ENCODE measurements at places on chromosomes 11 and 22. TPM values are rescaled to one million over a fixed set of nuclear protein-coding genes. Genes with fewer than 3 reads are reported as not detected.

Gene OSBP2
- total RNA-seq: 5.2 TPM

Gene OR10W1
- total RNA-seq: not detected

Gene OR52D1
- total RNA-seq: not detected

Gene RIMBP3C
- total RNA-seq: not detected

Gene TRMT2A
- total RNA-seq: 63.0 TPM

Gene USP47
- 40.8 TPM for total RNA-seq

Gene EHBP1L1
- 81.0 TPM for total RNA-seq

Gene C1QTNF5
- not detected for total RNA-seq

Gene ATG2A
- 29.6 TPM for total RNA-seq

GRCh38 chr11:96464700-96465307, 75.0 kb downstream of the JRKL start:
- DNase-seq: no peak

DNA sequence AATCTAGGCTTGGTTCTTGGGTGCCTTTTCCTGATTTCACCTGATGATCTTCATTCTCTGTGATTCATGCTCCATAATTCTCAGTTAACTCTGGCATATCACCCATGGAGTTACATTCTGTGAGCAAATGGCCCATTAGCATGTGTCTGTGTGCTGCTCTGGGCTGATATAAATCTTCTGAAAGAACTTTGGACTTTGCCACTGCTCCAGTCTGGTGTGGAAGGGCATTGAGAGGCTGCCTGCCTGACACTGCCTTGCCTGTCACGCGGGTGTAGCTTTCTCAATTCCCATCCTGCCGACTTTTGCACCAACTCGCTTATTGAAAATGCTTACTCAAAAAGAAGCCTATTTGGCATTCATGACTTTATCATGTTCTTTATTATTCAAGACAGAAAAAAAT, 42.2 kb downstream of the FAT3 start:
- no peak for DNase-seq

- peak; percentile 33 for DNase-seq
Observed at GRCh38 chr11:68798221-68798813, 43.4 kb downstream of the CPT1A start.

GRCh38 chr11:8386134-8386864, 122.6 kb upstream of the LMO1 start:
- no peak for DNase-seq

- DNase-seq: no peak
Observed at GRCh38 chr22:29882716-29883044, 294 bp upstream of the MTMR3 start.

GRCh38 chr11:77188633-77189491, 60.8 kb downstream of the MYO7A start:
- DNase-seq: no peak

DNA sequence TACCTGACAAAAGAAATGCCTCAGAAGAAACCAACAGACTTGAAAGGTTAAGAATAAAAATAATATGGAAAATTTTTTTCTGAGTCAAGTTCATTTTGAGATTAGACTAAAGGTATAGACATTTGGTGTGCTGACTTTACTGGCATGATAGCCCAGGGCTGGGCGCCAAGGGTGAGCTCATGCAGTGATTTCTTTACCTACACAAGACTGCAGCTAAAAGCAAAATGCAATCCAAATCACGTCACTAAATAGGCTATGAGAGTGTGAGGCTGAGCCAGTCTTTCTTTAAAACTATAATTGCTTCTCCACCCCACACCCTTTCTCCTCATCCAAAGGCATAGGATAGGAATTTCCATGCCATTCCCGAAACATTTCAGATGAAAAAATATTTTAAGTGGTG, 196.5 kb downstream of the FAM76B start:
- DNase-seq: no peak

DNA sequence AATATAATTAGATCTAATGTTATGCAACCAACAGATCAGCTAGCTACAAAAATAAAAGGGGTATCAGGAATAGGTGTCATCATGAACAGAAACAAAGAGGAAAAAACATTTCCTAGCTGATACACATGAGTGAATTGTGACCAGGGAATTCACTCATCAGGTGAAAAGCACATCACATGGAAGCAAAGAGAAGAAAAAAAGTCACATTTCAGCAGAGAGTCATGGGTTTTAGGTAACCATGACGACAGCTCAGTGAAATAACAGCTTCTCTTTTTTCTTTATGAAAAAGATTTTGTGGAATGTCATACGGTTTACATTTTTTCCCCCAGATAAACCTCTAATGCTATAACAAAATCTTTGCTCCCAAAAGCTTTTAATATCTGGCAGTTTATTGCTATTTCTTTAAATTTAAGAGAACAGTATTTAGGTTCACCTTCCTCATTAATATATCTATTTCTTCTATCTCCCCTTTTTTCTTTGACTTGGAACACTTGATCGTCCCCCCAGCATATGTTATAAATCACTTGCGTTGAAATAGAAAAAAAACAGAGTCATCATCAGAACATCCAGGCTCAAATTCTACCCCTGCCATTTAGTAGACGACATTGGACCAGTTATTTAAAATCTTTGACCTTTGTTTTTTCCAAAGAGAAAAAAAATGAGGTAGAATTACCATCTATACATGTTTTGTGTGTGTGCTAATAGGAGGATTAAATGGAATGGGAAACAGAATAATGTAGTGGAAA, 5.3 kb downstream of the TYR start:
- no peak for DNase-seq

DNA sequence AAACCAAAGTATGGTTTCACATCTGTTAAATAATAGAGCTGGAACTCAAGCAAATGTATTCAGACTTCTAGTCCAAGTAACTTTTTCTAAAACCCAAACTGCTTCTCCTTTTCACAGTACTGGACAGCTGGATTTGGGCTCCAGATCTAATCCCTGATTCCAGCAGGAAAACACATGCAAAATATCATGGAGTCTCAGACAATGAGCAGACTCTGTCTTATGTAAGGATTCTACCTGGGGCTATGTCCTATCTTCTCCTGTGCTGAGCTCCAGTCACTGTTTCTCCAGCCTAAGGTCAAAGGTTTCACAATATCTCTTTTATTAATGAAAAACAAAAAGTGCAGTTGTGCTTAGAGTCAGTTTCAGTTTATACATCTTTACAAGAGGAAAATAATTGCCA, 83.2 kb upstream of the EED start:
- no peak for DNase-seq

GRCh38 chr11:93846411-93846810, 4.0 kb downstream of the VSTM5 start:
- no peak for DNase-seq

DNA sequence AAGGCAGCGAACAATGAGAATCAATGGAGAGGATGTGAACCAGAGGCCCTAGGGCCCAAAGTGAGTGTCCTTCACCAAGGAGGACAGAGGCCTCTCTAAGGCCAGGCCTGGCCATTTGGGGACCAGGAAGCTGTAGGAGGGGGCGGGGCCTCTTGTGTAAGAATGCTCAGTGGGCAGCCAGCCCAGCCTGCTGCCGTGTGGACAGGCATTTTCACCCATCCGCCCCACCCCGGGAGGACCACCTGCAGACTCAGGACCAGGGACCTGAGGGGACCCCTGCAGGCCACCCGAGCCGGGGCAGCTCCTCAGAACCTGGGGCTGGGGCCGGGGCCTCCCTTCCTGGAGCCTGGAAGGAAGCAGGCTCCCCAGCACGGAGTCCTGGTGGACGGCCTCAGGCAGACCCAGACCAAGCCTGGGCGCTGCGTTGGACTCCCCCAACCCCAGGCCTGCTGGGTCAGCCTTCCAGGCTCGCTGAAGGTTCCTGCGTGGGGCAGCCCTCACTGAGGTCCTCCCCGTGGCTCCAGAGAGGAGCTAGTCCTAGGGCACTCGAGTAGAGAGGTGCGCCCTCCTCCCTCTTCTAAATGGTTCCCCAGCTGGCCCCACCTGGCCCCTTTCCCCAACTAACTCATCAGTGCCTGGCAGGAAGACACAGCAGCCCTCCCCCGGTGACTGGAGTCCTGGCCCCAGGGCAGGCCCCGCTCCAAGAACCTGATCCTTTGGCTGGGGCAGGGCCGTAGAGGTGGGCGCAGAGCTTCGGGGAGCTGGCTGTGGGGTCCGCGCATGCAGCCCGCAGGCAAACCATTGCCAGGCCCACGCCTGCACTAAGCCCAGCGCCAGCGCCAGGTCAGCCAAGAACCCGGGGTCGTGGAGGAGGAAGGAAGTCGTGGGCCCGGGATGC, 1.5 kb upstream of the TRABD start:
- DNase-seq: peak; percentile 68

DNA sequence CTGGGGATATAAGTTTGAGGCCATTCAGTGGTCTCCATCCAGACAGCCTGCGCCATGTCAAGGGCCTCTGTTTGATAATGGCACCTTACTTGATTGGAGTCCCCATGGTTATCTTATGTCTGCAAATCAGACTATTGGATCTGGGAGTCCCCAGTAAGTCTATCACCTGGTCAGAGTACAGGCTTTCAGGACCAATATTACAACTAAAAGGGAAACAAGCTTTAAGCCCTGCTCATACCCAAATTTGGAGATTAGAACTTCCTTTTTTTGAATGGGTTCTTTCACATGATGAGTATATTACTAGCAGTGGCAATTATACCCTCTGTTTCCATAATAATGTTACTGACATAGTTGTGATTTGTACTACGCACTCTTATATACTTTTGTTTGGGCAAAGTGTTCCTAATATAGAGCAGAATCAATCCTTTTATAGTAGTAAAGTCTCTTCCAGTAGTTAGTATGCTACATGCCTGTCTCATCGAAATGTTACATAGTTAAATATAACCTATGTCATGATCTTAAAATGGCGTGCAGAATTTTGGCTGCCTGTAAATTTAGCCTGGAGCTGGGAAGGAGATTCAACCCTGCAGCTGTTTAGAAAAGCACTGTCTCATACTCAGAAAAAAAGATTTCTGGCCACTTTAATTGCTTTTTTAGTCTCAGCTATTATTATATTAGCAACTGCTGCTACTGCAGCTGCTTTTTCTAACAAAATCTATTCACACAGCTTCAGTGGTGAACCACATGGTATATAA, 4.9 kb downstream of the MS4A15 start:
- DNase-seq: no peak

DNA sequence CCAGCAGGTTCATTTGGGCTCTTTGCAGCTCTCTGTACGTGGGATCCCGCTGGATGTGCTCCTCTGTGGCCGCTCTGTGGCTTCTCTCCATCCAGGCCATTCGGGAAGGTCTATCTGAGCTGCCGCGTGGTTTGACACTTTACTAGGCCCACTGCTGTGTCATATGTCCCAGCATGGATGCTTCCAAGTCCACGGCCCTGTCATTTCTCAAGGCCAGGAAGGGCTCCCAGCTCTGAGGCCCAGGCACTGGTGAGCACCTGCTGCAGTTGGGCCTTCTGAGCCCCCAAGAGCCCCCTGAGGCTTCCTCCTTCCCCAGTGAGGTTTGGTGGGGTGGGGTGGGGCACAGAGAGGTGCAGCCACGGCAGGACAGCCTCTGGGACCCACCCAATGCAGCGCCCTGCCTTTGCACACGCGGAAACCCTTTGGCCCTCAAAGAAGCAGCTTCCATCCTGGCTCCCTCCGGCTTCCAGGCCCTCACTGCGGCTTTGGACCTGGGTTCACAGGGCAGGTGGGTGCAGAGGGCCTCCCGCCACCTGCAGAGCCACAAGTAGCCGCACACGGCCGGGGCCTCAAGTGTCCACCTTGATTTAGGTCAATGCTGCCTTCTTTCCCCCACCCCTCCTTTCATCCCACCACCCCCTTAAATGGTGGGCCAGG, 44.5 kb upstream of the FGF3 start:
- DNase-seq: no peak

DNA sequence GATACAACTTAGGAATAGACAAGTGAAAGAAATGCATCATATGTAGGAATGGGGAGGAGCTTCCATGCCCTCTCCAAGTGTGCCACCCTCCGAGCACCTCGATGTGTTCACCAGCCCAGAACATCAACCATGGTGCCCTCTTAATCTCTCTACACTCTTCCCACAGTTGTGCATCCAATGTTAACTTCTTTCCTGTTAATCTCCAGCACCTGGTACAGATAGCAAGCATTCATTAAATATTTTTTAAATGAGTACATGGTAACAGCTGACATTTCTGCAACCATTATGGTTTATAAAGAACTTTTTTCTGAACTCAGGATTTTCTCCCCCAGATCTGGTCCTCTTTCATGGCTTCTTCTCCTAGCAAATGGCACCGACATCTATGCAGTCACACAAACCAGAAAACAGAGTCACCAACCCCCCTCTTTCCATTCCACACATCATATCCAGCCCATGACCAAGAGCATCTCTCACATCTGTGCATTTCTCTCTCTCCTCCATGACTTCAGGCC, 118.1 kb upstream of the CLPB start:
- DNase-seq: no peak

GRCh38 chr22:49403102-49403501, 424.6 kb downstream of the BRD1 start:
- DNase-seq: no peak

GRCh38 chr11:111205632-111206385, 39.7 kb upstream of the POU2AF2 start:
- no peak for DNase-seq

DNA sequence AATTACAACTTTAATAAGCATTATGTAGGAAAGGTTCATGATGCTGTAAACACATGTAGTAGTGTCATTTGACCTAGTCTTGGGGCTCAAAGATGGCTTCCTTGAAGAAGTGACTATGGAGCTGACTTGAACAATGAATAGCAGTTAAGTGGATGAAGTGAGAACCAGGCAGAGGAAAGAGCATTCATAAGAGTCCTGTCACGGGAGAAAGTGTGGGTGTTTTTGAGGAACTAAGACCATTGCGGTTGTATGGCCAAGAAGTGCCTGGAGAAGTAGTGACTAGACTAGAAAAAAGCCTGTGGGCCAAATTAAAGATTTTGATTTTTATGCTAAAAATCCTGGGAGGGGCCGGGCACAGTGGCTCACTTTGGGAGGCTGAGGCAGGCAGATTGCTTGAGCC, 7.2 kb upstream of the IL18BP start:
- no peak for DNase-seq

GRCh38 chr11:294780-295179, 4.5 kb downstream of the IFITM5 start:
- DNase-seq: no peak

- no peak for DNase-seq
Observed at GRCh38 chr11:19746086-19746485, 33.4 kb downstream of the NAV2 start.

DNA sequence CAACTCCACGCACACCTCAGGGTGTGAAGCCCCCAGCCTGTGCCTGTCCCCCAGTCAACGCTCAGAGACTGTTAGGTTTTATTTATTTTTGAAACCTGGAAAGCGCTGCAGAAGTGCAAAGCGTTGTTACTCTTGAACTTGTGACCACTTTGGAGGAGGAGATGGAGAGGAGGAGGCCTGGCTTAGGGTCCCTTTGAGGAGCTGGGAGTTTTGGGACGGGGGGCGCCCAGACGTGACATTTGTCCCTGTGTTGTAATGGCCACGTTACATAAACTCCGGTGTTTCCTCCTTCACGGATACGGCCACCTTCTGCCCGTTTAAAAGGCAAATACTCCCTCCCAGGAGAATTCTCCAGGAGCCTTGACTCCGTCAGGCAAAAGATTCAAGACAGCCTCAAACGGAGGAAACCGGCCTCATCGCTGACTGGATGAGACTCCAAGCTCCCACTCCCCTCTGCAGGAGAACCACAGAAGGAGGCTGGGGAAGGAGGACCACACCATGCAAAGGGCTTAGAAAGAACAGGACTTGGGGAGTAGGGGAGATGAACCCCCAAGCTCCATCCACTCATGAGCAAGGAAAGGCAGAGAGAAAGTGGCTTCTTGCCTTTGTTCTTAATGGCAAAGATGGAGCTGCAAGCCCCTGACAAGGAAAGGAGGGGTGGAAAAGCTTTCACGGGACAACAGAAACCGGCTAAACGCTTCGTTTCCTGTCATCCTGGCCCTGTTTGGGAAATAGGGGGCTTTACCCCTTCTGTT, 630 bp downstream of the PIK3IP1 start:
- no peak for DNase-seq

All from Calu3 (cell line).